ENCODE measurements at places on chromosomes 3 and 15.

DNA sequence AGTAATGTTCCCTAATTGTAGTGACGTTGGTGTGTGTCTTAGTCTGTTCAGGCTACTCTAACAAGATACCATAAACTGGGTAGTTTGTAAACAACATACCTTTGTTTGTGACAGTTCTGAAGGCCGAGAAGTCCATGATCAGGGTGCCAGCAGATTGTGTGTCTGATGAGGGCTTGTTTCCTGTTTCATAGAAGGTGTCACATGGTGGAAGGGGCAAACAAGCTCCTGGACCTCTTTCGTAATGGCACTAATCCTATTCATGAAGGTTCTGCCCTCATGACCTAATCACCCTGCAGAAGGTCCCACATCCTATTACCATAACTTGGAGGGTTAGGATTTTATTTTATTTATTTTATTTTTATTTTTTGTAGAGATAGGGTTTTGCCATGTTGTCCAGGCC is 11.1 kb downstream of the ATXN7 start:
- no peak for DNase-seq

GRCh38 chr15:22980189-22981050 is at the start of gene CYFIP1:
Gene CYFIP1, minus strand, starts transcription at chr15:22980368. Its CDS starts 33,083 bp downstream, at chr15:22947285.
- no peak for DNase-seq

GRCh38 chr15:85324202-85324601 is 56.2 kb upstream of the AKAP13 start:
- no peak for DNase-seq

GRCh38 chr3:12959838-12960378 is 113.3 kb downstream of the IQSEC1 start:
- no peak for DNase-seq

DNA sequence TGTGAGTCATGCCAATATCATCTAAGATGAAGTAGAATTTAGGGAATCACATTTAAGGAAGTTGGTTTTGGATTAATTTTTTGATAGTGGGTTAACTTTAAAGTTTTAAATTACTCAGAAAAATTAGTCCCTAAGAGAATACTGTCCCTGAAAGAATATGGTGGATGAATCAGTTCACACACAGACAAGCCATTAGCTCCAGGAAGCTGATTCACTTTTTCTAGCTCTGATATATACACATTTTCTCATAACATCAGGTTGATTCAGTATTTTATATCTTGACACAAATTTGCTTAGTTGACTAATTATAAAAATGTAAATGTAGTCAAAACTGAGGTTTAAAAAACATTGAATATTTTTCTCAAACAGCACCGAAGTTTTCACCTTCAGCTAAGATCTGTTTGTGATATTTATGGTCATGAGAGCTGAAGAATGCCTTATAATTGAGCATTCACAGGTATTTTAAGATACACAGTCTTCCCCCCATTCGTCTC is 55.1 kb downstream of the MYH15 start:
- no peak for DNase-seq
